Subcutaneous adipose tissue (tissue), 4 donors: ENCODE measurements at places on chromosomes 7 and 10. TPM values are rescaled to one million over a fixed set of nuclear protein-coding genes. Genes with fewer than 3 reads are reported as not detected.

The NEBL gene
- 5.9 TPM for total RNA-seq

The TASOR2 gene
- 39.4 TPM for total RNA-seq

The SRGN gene
- 422 TPM for total RNA-seq

The TFPI2 gene
- total RNA-seq, result 0.44 TPM

The CLDN4 gene
- total RNA-seq, result 1.3 TPM

The WDR86 gene
- total RNA-seq, result 51.2 TPM

The ANKRD30A gene
- total RNA-seq, result 1.5 TPM

The SH2D4B gene
- 0.34 TPM for total RNA-seq

The BEND7 gene
- total RNA-seq, result 8.5 TPM

The IFIT1 gene
- total RNA-seq, result 25.1 TPM

The TMEM273 gene
- total RNA-seq, result 38.1 TPM

The ZPBP gene
- total RNA-seq, result not detected

The MRC1 gene
- 232 TPM for total RNA-seq

The TFR2 gene
- 0.88 TPM for total RNA-seq

The DOCK1 gene
- 53.0 TPM for total RNA-seq

The C10orf67 gene
- not detected for total RNA-seq
